ENCODE measurements at places on chromosomes 7 and 10.
A peak's percentile ranks its signal among the peaks of the same experiment; 100 is the strongest.

- DNase-seq: no peak
Measured at GRCh38 chr7:91945476-91945875, 4.8 kb downstream of the AKAP9 start.

DNA sequence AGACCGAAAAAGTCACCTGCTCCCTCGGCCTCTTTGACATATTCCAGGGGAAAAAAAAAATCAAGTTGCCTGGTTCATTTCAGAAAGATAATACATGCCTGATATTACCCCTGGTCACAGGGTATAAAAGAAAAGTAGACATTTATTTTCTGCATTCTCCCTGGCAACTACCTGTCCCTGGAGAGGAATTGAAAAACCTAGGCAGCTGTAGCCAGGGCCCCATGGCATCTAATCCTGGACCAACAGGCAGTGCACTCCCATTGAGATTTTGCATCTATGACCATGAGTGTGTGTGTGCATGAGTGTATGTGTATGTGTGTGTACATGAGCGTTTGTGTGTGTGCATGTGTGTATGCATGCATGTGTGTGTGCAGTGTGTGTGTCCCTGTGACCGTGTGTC is 338.2 kb upstream of the PFKP start:
- no peak for DNase-seq

DNA sequence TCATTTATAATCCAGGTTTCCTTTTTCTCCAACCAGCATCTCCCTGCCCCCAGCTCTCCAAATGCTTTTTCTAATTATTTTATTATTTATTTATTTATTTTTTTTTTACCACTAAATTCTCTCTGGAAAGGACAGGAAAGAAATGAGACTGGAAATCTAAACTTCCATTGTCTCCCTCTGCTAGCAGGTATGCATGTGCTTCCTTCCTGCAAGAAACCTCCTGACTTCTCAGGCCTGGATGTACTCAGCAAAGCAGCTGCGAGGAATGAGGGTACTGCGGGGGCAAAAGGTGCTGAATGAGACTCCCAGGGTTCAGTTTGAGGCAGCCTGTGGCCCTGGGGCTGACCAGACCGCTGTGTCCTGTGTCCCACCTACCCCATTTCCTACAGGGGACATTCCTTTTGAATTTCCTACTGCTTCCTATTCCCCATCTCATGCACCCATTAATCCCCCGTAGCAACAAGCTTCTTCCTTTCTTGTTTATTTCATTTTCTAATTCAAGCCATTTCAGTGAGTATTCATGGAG is 324.6 kb upstream of the IGFBP3 start:
- DNase-seq: no peak

DNA sequence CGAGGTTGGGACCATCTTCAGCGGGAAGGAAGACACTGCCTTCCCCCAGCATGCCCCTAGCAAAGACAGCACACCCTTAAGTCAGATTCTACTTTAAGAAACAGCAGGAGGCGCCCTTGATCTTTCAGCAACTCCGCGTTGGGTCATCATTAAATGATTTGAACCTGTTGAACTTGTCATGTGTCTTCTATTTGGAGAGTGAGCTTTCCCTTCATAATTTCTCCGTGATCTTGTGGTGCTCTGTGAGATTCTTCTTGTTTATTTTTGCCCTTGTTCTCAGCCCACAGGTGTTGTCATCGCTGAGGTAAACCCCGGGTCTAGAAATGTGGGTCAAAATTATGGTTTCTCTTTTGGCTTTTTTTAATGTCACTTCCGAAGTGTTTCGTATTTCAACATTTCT is 49.5 kb upstream of the PITRM1 start:
- no peak for DNase-seq

- no peak for DNase-seq
Measured at GRCh38 chr10:94286901-94287300, 75.8 kb downstream of the NOC3L start.

DNA sequence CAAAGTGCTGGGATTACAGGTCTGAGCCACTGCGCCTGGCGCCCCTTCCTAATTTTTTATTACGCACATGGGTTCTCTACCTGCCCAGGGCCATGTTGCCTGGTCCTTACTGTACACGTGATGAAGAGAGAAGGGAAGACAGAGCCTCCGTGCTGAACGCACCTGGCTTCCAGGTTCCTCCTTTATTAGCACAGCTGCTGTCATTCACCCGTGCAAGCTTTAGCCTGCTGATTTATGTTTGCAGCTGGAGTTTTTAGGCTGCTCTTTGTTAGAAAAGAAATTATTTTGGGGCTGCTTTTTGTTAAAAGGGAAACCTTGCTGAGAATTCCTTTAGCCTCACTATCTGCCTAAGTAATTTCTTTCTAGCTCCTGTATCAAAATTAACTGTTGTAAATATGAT is 417.0 kb downstream of the CALN1 start:
- DNase-seq: no peak

GRCh38 chr10:90413196-90413595 is 444.6 kb downstream of the HTR7 start:
- DNase-seq: no peak

DNA sequence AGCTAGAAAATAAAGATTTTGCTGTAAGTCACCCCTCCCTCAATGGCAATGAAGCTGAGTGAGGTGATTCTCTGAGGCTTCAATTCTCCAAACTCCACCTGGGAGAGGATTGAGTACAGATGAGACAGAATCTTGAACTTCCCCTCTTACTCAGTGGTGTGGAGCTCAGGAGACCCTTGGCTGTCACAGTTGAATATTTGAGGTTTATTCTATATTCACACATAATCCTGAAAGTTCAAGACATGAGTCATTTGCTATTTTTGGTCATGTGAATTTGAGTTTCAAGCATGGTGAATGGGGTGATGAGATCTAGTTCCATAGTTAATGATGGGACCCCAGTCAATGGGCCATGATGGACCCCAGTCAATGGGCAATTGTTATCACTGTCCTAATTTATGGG is 13.9 kb upstream of the TECTB start:
- DNase-seq: no peak

DNA sequence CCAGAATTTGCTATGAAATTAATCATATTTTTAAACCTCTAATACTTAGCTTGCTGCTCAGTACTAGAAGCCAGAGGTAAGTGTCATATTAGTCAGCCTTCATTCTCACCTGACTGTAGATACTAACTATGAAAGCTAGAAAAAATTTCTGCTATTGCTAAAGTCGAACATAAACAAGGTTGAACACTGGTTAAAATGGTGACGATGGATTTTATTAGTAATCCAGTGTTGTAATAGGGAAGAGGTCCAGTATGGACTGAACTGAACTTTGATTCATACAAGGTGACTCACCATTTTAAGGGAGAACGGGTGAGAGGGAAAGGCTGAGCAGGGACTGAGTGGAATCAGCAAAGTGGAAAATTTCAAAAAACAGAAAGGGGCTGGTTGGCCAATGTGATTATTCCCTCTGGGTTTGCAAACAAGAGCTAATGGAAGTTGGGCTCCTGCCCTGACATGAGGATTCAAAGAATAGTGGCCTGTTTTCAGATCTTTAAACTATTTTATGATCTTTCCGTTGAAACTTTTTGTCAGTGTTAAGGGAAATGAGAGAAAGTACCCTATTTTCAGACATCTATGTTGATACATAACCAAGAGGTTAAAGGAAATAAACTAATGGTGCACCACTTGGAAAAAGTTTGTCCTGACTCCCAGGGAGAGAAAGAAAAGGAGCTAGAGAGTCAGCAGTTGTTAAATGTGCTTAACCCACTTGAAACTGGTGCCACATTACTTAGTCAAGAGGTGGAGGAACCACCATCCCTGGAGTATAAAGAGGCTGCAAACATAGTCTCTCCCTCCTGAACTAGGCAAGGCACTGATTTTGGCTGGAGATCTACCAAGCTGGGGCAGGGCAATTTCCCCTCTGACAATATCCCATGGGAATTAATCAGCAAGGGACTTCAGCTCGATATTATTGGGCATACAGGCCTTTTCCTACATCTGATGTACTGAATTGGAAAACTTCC is 15.3 kb upstream of the AKR1C1 start:
- no peak for DNase-seq

GRCh38 chr7:141866974-141867373 is 25.7 kb upstream of the PRSS37 start:
- DNase-seq: no peak

GRCh38 chr7:47357361-47357760 is 224.6 kb downstream of the TNS3 start:
- no peak for DNase-seq

DNA sequence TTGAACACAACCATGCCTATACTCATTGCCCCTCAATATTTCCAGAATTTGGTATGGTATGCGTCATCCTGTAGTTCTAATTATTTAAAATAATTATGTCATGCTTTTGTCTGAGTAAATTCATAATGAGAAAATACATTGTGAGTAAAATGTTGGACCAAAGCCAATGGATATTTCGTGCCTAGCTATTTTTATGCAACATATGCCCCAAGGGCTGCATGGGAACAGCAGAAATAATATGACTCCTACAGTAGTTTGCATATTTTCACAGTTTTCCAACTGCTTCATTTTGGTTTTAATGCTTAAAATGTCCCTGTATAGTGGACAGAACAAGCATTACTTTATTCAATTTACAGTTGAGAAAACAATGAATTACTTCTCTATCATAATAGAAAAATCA is 1115.6 kb upstream of the GHITM start:
- DNase-seq: peak; percentile 13

GRCh38 chr7:90760892-90761291 is 164.8 kb downstream of the CDK14 start:
- no peak for DNase-seq
